ENCODE measurements at places on chromosomes 4 and X.
A peak's percentile ranks its signal among the peaks of the same experiment; 100 is the strongest.

- no peak for DNase-seq
Measured at GRCh38 chr4:110005461-110006056, 92.9 kb downstream of the EGF start.

- DNase-seq: no peak
Measured at GRCh38 chrX:19849464-19850080, 37.8 kb downstream of the SH3KBP1 start.

DNA sequence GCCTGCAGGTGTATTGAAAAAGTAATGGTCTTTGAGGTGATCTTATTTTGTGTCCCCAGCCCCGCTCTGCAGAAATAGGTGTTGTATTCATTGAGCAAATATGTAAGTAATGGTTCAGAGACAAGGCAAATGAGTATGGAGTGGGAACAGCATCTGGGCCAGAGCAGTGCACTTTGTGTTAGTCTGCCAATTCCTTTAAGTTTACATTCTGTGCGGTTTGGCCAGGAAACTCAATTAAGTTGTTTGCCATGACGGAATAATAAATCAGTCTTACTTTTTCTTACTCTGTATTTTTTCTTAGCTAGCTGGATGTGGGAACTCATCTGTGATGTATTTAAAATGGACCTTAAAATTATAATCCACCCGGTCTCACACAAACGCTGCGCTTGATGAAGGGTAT is 12.6 kb downstream of the DCLK2 start:
- no peak for DNase-seq

DNA sequence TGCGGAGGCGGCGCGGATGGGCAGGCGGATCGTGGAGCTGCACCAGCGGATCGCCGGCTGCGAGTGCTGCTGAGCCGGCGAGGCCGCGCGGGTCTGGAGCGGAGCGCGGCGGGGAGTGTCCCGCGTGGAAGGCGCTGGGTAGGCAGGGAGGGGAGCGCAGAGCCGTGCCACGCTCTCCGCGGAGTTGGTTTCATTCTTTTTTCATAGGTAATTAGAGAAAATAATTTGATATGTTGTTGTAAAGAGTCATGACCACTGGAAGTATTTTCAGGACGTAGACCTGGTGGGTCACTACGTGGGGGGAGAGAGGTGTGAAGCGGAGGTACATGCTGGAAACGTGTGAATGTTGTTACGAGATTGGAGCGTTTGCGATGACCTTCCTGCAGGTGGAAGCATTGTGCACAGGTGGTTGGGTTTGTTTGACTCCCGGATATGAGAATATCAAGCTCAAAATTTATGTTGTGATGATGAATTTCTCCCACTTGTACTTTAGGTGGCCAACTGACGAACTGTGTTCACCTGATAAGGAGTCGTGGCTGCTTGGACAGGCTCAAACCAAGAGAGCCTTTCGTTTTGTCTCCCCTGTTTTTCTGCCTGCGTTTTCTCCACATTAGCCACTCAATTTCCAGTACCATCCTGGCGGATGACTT is 19.1 kb upstream of the S100P start:
- DNase-seq: peak; percentile 22

GRCh38 chr4:41204400-41204978 is 9.9 kb downstream of the APBB2 start:
- no peak for DNase-seq

DNA sequence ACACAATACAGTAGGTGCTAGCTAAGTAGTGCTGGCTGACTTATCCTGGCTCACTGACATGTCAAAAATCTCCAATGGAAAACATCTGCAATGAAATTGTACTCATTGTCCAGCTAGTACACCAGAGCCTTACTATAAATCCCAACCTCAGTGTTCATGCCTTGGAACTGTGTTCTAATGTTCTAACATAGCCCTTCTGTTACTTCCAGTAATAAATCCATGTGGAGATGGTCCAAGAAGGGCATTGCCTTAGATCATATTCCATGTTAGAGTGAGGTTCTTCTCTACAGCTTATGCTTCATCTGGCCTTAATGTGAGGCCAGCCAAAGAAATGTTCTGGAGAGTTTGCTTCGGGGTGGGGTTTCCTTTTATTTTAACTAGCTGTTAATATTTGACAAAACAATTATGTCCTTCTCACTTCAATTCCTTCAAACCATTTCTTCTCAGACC is 25.1 kb downstream of the ENOX2 start:
- no peak for DNase-seq

DNA sequence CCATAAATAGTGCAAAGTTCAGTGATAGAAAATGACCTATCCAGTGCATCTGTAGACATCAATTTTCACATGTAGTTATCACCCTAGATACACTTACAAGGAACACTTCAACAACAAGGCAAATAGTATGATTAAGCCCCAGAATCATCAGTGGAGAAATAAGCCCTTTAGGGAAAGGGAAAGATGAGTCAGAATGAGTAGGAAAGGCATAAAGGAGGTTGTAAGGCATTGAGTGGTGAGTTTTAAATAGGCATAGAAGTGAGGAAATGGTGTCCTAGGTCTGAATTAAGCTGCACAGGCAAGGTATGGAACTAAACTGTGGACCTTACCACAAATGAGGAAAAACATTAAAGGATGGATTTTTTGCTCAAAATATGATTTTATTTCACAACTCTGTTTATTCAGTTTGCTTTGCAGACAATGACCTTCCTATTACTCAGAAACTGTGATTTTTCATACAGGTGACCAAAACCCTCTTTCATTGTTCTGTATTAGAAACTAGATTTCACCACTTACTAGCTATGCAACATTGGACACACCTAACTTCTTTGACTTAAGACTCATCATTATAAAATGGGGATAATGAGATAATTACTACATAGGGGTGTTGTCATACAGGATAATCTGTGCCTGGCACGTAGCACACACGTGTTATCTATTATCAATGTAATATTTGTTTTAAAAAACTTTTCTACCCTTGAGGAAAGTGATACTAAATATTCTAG is 57.0 kb upstream of the MAP9 start:
- no peak for DNase-seq

- no peak for DNase-seq
Measured at GRCh38 chrX:29941287-29941686, 274.1 kb upstream of the MAGEB2 start.

DNA sequence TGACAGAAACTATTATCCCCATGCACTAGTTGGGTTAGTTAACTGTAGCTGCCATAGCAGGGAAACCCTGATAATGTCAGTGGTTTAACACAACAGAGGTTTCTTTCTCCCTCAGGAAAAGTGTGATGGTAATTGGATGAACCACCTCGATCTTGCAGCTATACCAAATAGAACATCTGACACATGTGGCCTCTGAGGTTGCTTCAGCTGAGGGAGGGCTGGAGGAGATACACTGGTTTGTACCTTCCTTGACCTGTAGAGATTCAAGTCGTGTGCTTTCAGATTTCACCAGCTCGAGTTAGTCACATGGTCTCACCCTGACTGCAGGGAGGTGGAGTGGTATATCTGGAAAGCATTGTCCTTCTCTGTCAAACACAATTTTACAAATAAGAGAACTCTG is 147.2 kb upstream of the SFRP2 start:
- DNase-seq: no peak

GRCh38 chr4:83390944-83391343 is 56.3 kb upstream of the HPSE start:
- DNase-seq: no peak

GRCh38 chrX:44303119-44303518 is 40.4 kb downstream of the EFHC2 start:
- no peak for DNase-seq

GRCh38 chr4:70678383-70678999 is 9.8 kb upstream of the UTP3 start:
- no peak for DNase-seq

DNA sequence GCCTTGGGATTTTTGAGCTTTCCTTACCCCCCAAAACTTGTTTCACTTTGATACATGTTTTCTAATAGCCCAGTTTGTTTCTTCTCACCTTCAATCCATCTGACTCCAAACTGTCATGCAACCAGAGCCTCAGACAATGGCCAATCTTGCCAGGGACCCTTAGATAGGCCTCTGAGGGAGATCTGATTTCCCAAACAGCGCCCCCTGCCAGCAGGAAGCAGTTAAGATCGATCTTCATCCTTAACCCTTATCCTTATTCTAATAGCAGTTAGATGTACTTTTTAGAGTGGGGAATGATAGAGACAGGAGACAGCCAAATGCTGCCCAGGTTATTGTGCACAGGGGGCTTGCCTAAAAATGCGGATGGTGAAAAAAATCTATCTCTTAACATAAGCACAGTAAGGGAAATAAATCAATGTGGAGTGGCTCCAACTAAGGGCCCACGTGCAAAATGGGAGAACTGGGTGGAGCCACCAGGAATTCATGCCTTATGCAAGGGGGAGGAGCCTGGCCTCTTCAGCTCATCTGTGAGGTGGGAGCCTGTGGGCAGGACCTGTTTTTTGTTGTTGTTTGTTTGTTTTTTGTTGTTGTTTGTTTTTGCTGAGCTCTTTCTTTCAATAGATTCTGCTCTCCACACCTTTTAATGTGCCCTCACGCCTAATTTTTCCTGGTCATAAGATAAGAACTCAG is 833.6 kb upstream of the AGA start:
- DNase-seq: no peak

- no peak for DNase-seq
Measured at GRCh38 chrX:22056235-22056634, 24.1 kb downstream of the PHEX start.

DNA sequence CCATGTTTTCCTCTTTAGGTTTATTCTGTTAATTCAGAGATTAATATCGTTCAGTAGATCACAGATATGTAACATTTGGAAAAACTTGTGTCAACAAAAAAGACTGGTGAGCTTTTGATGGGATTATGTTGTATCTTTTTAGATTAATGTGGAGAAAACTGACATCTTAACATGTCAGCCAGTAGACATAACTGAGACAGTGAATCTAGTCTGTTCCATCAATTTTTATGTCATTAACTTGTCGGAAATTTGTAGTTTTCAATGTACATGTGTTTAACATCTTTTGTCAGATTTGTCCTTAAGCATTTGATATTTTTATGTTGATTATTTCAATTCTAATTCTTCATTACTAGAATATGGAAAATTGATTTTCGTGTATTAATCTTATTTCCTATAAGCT is 42.0 kb downstream of the APELA start:
- no peak for DNase-seq

DNA sequence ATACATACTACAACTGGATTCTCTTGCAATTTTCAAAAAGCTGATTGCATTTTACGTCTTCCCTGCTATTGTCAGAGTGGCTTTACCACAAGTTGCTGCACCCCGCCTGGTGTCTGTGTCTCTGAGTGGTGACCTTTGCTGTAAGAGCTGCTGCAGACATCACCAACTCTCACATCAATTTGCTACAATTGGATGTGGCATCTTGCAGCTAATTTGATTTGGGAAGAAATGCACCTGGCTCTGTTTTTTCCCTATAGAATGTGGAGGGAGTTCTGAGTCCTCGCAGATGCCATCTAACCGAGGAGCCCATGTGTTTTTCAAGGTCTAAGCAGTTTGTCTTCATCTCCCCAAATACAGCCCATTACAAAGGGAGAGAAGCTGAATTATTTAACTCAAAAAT is 73.8 kb upstream of the PHOX2B start:
- DNase-seq: no peak

DNA sequence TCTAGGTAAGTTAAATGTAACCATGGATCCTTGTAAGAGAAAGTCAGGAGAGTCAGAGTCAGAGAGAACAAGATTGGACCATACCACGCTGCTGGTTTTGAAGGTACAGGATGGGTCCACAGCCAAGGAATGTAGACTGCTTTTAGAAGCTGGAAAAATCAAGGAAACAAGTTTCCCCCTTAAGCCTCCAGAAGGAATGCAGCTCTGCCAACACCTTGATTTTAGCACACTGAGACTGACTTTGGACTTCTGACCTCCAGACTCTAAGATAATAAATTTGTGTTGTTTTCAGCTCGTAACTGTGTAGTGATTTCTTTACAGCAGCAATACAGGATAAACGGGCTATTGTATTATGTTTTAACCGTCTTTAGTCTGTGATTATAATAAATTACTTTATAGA is 108.0 kb upstream of the USP38 start:
- no peak for DNase-seq
